ENCODE measurements at places on chromosomes 5 and 9.

- DNase-seq: no peak
These were observed 67.6 kb downstream of the C9orf50 start for GRCh38 chr9:129553277-129553676.

- no peak for DNase-seq
These were observed 149.1 kb upstream of the VCAN start for GRCh38 chr5:83322273-83322924.

- no peak for DNase-seq
These were observed 48.8 kb upstream of the EDIL3 start for GRCh38 chr5:84433461-84433860.

- DNase-seq: no peak
These were observed 9.4 kb upstream of the DDX41 start for GRCh38 chr5:177526191-177526590.

DNA sequence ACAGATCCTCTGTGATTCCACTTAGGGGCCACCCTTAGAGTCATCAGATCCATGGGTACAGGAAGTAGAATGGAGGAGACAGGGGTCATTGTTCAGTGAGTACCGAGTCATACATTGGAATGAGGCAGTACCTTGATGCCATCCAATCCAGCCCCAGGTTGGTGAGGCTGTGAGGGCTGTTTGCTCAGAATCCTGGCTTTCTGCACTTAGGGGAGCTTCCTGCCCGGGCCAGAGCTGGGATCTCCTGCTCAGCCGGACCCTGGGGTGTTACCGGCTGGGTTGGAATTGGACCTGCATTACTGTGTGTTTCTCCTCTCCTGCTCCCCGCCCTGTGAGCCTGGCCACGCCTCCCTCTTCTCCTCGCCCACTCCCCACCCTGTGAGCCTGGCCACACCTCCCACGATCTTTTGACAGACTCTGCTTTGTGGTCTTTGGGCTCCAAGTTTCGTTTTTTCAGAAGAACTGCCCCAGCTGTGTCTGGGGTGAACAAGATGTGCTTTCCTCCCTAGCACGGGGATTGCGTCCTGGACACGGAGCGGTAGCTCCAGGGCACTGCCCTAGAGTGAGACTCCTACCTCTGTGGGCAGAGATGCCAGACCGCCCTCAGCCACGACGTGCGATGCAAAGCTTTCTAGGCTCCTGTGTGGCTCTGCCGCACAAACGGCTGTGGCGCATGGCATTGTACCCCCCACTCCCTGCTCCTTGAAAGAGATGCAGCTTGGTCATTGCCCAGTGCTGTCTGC, 15.4 kb downstream of the TRAF2 start:
- DNase-seq: peak; percentile 85

GRCh38 chr5:86918246-86918645, 300.5 kb downstream of the COX7C start:
- no peak for DNase-seq

DNA sequence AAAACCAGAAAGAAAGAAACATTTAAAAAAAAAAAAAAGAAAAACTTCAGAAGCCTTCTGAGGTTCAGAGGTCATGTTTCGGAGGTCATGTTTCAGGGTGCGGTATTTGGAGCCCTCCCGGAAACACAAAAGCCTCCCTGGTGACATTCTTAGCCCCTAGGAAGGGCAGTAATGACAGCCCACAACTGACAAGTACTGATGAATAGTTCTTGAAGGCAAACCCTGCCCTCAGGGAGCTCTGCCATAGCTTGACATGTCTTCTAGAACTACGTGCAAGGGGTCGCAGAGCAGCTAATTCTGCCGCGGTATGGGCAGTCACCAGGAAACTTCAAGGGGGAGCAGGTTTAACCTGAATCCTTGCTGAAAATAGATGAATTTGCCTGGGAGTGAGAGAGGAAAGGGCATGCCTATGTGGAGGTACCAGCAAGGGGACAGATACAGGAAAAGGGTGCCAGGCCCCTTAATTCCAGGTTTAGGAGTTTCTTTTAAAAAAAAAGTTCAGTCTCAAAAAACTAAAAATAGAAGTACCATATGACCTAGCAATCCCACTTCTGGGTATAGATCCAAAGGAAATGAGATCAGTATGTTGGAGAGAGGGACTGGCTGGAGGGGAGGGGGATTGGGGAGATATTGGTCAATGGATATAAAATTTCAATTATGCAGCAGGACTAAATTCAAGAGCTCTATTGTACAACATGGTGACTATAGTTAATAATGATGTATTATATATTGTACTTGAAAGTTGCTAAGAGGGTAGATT, 98.4 kb downstream of the C9orf152 start:
- DNase-seq: no peak

GRCh38 chr5:103587185-103587748, 24.7 kb upstream of the NUDT12 start:
- DNase-seq: no peak

GRCh38 chr5:174801798-174802197, 77.4 kb downstream of the MSX2 start:
- DNase-seq: no peak

GRCh38 chr9:19940811-19941535, 152.1 kb upstream of the SLC24A2 start:
- DNase-seq: no peak

GRCh38 chr9:36923025-36923625, 110.9 kb downstream of the PAX5 start:
- no peak for DNase-seq

- no peak for DNase-seq
These were observed 36.9 kb downstream of the MYO10 start for GRCh38 chr5:16899171-16899570.

DNA sequence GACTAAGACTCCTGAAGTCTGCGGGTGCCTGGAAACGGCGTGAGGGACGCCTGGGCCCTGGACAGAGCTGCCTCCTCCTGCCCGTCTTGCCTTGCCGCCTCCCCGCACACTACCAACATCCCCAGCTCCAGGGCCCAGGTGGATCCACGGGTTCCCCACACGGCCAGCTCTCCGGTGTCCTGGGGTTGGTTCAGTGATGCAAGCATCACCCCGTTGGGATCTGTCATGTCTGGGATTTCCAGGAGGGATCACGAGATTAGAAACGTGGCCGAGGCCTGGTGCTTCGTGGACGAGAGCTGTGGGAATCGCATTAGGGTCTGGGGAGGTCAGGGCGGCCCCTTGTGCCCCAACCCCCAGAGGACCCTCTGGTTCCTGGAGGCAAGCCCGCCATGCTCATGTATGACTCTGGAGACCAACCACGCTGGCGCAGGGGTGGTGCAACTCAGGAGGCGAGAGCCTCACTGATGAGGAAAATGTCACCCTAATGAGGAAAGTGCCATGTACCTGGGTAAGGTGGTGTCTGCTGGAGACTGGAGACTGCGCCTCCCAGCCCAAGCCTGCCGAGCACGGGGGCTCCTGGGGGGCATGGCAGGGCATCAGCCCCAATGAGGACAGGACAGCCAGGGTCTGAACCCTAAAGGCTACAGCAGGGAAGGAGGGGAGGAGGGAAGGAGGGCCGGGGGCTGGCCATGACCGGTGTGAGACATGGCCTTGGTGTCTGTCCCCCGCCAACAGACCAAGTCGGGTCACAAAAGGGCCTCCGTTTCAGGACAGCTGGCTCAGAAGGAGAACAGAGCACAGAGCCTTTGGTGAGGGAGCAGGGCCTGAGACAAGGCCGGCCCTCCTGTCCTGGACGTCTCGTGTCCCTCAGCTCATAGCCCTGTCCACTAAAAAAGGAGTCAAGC, 31.9 kb upstream of the SLC6A19 start:
- no peak for DNase-seq

All from 8988T (cell line).